Hindlimb muscle (tissue), 1 donor: ENCODE measurements at places on chromosomes 3 and 15.

DNA sequence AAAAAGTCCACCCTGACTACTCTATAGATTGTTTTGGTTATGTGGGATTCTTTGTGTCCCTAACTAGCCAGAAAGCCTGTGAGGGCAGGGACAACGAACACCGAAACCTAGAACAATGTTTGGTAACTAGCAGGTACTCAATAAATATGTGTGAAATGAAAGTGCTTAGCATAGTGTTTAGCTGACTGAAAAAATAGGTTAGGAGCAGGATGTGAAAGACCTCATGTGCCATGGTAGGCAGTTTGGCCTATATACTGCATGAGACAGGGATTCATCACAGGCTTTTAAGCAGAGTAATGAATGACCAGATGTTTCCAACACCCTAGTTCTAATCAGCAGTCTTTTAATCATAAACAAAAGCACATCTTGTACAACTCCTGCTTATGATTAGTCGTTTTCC, 64.2 kb downstream of the MYO5A start:
- no peak for DNase-seq

GRCh38 chr3:53970661-53971060, 79.0 kb upstream of the SELENOK start:
- DNase-seq, result no peak

- DNase-seq, result no peak
Observed at GRCh38 chr3:48891606-48892005, 7.1 kb downstream of the SLC25A20 start.

- DNase-seq, result no peak
Observed at GRCh38 chr3:7436542-7436941, 575.6 kb downstream of the GRM7 start.

- DNase-seq, result no peak
Observed at GRCh38 chr15:52095597-52096262, 16.8 kb downstream of the BCL2L10 start.

DNA sequence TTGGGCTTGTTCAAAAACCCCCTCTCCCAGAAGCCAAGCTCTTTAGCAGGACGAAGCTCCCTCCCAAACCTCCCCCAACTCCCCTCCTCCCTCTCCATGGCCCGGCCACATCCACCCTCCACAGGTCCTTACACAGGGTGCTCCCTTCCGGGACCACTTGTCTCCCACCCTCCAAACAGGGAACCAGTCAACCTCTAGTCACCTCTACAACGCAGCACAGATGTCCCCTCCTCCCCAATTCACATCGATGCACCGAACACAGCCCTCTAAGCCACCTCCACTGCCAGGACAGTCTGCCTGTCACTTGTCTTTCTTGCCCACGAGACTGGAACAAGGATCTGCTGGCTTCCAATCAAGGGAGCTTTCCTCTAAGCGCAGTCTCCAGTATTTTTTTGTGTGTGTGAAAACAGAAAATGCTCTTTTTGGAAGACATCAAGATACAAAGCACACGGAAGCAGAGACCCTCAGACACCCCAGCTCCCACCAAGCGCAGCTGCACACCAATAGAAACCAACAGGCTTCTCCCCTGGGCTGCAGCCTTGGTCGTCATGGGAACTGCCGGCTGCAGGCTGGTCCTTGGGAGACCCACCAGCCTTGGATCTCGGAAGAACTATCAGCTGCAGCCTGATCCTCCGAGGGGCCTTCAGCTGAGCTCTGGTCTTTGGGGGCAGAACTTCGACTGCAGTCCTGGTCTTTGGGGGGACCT, 26.5 kb downstream of the IQSEC1 start:
- DNase-seq, result no peak
